ENCODE measurements at places on chromosomes 4 and X.

DNA sequence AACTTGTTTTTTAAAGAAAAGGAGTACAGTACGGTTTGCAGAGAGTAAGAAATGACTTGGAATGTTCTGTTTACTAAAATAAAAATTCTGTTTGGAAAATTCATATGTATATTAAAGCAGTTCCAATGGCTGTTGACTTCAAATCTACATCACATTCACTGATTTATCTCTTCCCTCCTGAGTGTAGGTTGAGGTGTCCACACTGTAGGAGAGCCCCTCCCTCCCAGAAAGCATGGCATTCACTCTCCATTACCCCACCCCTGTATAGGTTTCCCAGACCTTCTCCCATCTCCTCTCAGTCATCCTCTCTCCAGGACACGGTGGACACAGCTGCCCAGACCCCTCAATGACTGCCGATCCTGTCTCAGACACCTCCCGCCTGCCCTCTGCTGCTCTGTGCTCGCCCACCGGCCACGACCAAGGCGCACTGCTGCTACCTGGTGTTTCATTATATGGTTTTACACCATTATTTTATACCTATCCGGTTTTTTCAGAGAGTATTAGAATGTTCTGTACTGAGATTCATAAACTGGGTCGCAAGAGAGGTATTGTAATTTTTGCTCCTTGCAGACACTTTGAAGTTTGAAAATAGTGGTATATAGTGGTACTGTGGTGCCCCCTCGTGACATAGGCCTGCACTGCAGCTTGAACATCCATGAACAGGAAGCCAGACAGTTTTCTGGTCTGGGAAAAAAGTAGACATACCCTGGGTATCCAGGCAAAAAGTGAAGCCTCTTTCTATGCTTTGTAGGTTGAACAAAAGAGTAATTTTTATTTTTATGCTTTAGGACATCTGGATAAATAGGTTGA, 38.8 kb upstream of the BEX4 start:
- DNase-seq: peak; percentile 29

DNA sequence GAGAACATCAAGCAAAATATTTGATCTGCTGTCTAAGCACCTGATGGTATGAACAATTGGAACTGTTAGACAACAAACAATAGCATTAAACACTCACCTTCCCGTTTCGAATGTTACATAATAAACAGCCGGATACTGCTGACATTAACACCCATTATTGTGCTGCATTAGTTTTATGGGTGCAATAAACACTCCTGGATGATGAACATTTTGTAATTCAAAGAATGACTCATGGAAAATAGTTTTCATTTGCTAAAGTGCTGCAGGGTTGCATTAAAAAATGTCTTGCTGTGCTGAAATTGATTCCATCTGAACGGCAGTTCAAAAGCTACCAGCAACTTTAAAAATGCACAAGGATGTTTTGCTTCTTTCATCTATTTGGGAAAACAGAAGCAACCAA, 100.8 kb upstream of the SORBS2 start:
- DNase-seq: peak; percentile 81

DNA sequence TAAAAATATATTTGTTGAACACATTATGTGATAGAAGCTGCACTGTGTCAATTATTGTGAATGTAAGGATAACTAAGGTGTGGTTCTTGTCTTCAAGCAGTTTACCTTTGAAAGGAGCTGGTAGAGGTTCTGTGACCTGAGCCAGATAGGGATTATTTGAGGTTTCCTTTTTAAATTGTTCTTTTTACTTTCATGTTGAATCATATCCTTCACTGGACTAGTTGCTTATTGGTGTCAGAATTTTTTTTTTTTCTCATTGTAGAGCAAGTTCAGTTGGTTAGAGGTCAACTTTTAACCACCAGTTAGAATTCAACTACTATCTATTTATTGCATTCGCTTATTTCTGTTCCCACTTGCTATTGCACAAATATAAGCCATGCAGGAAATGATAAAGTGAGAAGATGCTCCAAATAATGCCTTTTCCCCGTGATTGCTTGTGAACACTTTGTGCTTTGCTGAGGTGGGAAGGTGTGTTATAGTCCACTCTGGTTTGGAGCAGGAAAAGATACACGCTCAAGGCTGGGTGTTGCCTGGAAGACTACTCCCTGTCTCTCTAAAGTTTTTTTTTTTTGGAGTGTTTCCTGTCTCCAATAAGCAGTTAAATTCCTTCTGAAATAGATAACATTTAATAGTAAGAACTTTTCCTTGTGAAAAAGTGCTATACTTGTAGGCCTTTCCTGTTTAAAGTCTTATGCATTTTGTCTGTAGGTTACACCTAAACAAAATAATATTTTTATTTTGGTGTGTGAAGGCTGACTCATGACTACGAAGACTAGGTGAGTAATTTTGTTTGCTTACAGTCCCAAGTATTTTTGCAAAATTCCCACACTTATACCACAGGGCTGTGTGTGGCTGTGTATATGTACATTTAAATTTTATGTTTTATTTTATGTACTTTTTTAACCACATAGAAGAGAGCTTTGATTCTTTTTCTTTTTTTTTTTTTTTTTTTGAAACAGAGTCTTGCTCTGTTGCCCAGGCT, 83.8 kb upstream of the LCORL start:
- DNase-seq: peak; percentile 65

DNA sequence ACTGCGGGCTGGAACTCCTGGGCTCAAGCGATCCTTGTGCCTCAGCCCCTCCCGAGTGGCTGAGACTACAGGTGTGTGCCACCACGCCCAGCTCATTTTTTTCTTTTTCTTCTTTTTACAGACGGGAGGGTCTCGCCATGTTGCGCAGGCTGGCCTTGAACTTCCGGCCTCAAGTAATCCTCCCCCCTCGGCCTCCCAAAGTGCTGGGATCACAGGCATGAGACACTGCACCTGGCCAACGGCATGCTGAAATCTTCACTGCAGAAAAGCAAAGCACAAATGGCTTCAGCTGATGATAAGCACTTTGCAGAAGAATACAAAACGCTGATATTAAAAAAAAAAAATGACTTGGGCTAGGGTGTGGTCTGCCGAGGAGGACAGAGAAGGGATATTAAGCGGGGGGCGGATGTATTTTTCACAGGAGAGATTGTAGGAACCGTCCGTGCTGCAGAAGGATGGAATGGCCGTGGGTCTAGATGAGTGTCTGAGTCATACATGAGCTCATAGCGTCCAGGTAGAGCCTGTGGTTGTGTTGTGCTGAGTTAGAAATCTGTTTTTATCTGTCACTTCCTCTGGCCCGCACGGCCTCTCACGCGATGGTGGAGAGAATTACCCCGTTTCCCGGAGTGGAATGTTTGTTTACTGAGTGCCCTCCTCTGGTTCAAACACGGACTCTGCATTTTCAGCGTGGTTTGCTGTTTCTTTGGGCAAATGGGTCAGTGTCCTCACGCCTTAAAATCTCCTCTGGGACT, 8.5 kb upstream of the AKAP17A start:
- peak; percentile 70 for DNase-seq

GRCh38 chr4:234178-234577, 71.1 kb downstream of the ZNF732 start:
- no peak for DNase-seq

DNA sequence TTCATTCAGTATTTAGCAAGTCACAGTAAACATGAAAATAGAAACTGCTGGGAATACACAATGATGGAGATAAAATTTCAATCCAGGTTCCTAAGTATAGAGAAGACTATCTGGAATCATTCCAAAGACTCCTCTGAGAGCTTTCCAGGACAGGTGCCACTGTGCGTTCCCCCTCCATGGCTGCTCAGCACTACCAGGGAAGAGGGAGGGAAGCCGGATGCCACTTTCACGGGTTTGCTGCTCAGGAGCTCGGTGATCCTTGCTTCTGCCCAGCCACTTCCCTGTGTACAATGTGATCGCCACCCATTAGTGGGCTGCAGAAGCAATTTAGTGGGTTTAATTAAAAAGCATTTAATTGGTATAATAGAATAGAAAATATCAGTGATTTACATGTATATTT, 94.5 kb downstream of the FNIP2 start:
- no peak for DNase-seq

DNA sequence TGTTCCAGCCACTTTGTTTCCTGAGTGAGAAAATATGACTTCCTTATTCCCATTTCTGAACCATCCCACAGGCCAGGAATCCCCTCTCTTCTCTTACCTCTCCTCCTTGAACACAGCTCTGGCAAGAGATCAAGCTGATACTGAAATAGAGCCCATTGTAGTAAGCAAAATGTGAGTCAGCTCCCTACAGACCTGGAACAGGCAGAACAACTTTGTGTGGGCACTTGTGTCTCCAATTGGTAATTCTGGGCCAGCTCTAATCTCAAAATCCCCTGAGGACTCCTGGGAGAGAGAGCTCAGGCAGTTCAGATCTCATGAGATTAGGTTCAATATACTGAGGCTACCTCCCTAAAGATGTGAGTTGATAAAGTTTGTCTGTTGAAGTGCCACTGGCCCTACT, 213.5 kb downstream of the GUCY2F start:
- peak; percentile 81 for DNase-seq

GRCh38 chrX:49292400-49293362, 10.8 kb upstream of the GAGE10 start:
- DNase-seq: no peak

DNA sequence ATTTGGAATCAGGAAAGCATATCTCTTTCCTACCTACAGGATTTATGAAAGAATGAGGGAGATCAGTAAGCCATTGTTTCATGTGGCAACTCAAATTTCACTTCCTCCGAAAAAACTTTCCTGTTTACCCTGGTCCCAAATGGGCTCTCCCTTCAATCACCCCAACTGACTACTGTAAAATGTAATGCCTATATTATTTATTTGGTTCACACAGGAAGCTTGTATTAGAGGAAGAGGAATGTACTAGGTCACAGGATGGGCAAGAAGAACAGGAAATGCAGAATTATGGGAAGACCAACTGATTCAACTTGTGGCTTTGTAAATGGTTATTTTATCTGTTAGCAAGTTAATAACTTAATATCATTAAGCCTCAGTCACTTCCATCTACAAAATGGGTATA, 23.1 kb downstream of the COL4A6 start:
- peak; percentile 21 for DNase-seq

DNA sequence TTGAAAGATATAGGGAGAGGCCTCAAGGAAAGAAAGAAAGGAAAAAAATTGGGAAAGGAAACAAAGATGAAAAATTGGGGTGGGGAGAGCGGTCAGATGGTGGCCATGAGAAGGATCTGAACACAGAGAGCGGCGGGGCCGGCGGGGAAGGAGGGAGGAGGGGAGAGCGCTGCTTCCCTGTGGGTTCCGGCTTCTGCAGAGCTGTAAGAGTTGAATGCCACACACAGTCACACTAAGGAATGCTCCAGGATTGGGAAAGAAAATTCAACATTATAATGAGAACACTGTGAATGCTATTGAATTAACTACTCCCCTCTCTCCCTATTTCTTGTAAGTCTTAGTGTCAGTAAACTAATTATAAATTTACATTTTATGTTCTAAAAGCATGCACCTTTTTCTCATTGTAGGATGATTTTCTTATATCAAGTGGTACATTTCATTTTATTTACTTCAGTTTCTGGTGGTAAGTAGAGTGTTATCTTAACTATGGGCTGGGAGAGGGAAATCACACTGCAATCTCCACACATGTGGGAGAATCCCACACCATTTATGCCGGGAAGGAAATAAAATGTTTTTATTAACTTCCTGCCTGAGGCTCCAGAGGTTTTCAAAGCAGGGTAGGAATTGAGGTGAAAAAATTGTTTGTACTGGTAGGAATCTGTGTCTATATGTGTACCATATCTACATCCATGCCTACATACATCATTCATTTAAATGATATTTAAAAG, 904 bp downstream of the F11 start:
- no peak for DNase-seq

- DNase-seq: no peak
Measured at GRCh38 chr4:38735870-38736269, 46.9 kb downstream of the TLR10 start.

DNA sequence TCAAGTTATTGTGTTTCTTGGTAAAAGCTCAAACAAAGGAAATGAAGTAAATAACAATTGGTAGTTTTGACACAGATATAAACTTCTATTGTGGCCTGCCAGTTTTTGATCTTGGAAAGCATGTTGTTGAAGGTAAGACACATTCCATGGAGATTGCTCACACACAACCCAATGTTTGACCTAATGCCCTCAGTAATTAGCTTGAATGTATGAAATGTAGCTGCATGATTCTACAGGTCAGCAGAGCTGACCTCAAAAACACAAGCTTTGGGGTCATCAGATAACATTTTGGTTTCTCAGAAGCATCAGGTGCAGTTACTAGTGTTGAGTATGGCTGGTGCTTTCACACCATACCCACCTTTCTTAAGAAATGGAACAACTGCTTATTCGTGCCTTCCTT, 16.5 kb downstream of the GPR173 start:
- peak; percentile 33 for DNase-seq

GRCh38 chrX:71239781-71240180, 14.2 kb downstream of the ZMYM3 start:
- DNase-seq: no peak

- DNase-seq: peak; percentile 26
Measured at GRCh38 chr4:104693601-104694201, 199.0 kb upstream of the CXXC4 start.

DNA sequence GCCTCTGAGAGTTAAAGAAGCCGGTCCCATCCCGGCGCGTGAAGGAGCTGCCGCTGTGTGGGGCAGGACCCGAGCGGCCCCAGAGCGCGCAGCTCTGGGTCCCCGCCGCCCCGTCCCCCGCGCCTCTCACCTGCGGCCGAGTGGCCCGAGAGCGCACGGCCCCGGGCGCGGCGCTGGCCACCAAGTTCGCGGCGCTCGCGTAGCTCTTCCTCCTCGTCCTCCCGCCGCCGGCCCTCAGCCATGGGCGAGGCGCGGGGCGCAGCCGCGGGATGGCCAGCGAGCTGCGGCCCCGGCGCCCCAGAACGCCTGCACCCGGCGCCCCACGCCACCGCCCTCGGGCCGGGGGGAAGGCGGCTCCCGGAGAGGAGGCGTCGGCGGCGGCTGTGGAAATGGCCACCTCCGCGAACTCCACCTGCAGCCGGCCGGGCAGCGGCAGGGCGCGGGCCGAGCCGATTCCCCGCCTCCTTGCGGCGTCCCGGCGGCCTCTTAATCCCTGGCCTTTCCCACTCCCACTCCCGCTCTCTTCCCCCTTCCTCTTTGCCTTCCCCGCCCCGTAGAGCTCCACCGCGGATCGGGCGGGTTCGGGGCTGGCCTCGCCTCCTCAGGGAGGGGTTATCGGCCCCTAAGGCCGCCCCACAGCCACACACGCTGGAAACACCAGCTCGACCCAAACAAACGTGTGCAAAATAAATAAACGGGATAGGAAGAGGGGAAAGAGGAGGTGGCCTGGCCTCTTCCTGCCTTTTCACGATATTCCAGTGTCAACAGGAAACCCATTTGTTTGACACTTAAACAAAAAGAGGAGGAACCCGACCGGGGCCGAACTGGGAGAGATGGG, at the start of gene SH3D19:
Gene SH3D19 (minus strand): TSS at position 495 of the 838 bp plus-strand sequence. CDS start 253 bp downstream, at position 242.
- peak; percentile 69 for DNase-seq

DNA sequence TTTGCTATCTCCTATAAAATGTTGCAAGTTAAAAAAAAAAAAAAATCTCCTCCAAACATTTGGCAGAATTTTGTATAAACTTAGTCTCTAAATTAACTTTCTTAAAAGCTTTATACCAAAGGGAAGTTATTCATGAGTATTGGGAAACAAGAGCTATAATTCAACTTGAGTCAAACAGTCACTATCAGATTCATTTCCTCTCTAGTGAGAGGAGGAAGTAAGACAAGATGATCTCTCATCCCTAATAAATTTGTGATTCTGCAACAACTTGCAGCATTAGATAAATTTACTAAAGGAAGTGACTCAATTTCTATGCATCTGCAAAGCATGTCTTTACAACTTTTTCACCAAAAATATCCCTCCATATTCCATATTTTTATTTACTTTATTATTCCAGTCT, 135.4 kb upstream of the GNPDA2 start:
- DNase-seq: peak; percentile 46
